ENCODE measurements at places on chromosomes 1 and 21. TPM values are rescaled to one million over a fixed set of nuclear protein-coding genes. Genes with fewer than 3 reads are reported as not detected.

DNA sequence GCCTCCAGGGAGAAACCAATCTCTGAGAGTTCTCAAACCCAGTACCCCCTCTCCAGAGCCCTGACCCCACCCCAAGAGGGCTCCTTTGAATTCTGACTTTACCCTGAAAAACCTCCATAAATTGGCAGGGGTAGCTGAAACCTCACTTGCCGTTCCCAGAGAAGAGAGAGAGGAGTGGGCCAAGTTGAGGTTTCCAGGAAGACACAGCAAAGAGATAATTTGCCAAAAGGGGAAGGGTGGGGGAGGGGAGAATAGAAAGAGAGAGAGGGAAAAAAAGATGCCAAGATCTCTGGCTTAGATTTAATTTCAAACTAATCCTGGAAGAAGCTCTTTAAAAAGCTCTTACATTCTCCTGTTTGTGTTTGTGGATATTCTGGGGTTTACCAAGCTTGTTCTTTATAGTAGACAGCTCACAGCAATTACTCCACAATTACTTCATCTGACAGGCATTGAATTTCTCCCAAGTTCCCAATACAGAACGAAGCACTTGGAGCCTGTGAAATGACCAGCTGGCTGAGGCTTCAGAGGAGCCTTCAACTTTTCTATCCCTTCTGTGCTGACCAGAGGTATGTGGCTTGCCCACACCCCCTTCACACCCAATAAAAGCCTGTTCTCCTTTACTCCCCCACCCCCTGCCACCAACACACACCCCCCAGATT lies 1.1 kb upstream of the GRHL3 start:
- DNase-seq: no peak

- peak; percentile 13 for DNase-seq
These were observed 2.6 kb downstream of the NME7 start for GRCh38 chr1:169364948-169365347.

DISP1 gene
- 0.94 TPM for total RNA-seq

SNX7 gene
- total RNA-seq: not detected

DNA sequence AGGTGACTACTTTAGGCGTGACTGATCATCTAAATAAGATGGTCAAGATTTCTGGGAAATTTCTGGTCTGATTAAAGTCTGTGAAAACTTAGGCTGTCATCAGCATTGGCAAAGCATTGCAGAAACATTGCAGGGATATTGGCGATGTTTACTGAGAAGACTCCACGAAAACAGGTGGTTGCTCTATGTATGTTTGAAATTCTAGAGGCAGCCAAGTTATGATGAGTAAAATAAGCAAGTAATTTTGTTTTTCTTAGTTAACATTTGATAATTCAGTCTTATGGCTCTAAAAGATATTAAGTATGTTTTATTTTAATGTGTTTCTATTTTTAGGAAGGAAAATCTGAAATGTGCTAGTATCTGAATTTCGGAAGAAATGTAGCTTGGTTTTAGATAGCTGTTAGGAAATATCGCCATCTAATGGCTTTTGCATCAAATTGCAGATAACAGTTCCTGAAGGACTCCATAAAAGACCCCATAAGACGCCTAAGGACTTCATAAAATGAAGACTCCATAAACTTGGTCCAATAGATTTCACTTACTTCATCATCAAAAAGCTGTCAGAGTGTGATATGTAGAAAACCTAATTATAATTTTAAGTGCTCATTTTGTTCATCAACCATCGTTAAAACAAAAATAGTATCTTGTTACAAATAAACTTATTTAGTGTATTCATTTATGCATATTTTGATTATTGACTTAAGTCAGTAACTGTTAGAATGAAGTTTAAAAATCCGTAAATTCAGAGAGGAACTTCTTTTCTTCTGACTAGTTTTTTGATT lies 344.6 kb downstream of the RYR2 start:
- no peak for DNase-seq

GRCh38 chr1:235946571-235946981 lies 79.9 kb upstream of the LYST start:
- DNase-seq: no peak

AVPR1B gene
- total RNA-seq: not detected

LIPI gene
- not detected for total RNA-seq

DNA sequence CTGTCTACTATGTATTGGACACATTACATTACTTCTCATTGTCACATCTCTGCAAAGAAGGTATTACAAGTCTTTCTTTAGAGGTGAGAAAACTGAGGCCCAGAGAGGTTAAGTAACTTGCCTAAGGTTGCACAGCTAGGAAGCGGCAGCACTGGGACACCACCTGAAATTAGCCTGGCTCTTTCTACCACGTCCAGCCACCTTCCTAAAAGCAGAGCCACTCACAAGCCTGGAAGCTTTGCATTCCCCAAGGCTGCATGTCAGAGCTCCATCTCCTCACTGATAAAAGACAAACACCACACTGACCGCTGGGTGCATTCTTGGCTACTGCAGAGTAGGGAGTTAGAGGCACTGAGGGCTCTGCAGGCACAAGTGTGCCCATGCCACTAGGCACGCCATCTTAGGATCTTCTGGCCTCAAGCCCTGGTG lies 2.4 kb downstream of the CD247 start:
- no peak for DNase-seq

DNA sequence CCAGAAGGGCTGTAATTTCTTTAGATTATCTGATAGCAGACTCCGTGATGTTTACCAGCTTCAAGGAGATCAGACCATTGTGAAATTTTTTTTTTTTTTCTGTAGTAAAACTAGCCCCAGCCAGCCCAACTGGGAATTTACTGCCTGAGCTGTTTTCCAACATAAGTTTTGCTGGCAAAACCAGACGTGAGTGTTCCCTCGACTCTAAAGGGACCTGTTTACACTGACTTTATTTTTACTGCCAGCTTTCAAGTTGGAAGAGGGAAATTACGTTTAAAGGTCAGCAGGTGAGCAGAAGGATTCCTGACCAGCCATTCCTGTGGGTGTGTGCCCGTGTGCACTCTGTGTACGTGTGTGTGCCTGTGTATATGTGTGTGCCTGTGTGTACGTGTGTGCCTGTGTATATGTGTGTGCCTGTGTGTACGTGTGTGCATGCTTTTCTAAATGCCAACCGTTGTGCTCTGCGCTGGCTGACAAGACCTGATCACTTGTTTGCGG lies 374 bp downstream of the MAB21L3 start:
- DNase-seq: no peak

- DNase-seq: no peak
These were observed 82.1 kb upstream of the KIF1B start for GRCh38 chr1:10128101-10128765.

HES3 gene
- total RNA-seq: not detected

HMGB4 gene
- not detected for total RNA-seq

DNA sequence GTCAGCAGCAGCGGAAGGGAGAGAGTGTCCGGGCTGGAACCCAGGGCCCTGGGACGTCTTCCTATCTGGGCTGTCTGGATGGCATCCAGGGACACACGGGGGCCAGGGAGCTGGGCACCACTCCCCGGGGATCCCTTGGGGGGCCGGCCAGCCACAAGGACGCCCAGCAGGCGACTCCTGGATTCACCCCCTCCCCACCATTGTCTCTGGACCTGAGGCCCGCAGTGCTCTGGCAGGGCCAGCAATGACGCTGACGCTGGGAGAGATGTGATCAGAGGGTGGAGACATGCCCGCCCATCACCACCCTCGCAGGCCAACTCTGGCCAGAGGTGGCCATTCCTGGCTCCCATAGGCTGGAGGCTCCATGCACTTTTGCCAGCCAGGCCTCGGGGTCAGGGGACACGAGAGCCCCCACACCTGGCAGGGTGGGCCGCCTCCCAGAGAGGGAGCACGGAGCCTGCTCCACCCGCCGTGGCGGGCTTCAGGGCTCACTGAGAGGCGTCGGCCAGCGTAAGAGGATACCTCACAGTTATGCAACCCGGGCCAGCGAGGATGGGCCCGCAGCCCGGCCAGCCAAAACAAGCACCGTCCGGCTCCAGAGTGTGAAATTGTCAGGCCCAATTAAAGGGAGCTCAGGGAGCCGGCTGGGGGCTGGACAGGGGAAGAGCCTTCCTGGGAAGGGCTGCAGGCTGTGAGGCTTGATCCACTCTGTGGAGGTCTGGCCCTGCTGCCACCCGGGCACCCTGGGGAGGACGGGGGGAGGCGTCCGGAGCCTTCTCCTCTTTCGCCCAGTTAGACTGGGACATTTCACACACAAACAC lies 10.3 kb downstream of the ACTRT2 start:
- DNase-seq: no peak

DNA sequence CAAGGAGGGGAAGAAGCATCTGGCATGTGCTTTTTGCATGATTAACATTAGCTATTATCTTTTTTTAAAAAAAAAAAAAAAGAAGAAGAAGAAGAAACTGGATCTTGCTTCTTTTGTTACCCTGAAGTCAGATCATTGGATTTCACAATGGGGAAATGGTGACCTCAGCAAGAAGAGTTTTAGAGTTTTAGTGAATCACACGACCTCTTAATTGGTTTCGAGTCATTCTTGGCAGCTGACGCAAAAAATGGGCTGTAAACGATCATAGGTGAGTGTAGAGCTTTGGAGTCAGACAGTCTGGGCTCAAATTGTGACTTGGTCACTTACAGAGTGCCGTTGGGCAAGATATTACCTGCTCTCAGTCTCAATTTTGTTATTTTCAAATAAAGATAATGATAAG lies 33.3 kb upstream of the PGBD5 start:
- DNase-seq: no peak

GRCh38 chr1:85762804-85763203 lies 54.6 kb upstream of the ZNHIT6 start:
- DNase-seq: no peak

DNA sequence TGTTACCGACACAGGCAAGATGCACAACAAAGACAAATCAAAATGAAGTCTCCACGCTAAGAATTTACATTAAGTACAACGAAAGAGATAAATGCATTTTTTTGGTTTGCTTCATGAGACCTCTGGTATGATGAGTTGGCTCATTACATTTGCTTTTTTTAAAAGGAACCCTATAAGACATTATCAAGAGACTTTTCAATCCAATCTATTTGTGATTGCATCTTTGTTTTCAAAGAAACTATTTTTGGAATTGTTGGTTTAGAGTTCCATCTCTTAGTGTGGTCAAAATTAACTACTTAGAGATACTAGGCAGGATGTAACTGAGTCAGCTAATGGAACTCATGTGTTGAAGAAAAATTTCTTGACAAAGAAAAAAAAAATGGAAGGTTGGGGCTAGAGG lies 200.1 kb downstream of the ZC3H11B start:
- no peak for DNase-seq

Data from activated naive CD4-positive, alpha-beta T cell treated with anti-CD3 and anti-CD28 coated beads for 36 hours (primary cell).